Amniotic epithelial cell (primary cell): ENCODE measurements at places on chromosomes 1 and 21.

DNA sequence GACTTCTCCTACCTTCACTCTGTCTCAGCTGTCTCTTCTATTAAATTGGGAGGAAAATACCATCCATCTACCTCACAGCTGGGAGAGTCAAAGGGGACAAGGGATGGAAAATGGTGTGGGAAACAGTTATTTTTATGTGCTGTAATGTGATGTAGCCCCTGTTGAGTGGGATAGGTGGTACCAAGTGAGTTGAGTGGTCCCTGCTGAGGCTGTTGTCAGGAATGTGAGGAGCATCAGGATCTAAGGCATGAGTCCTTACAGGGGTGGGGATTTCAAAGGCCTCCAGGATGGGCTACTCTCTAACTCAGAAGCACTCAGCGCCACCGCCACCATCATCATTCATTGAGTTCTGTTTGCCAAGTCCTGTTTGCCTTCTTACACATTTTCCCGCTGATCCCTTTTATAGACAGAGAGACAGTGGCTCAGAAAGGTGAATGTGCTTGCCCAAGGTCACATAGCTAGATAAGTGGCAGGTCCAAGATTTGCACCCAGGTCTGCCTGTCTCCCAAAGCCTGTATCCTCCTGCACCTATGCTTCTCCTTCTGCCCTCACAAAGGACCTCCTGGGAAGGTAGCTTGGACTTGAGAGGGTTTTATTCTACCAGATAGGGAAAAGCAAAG, 4.6 kb upstream of the ID3 start:
- no peak for DNase-seq

DNA sequence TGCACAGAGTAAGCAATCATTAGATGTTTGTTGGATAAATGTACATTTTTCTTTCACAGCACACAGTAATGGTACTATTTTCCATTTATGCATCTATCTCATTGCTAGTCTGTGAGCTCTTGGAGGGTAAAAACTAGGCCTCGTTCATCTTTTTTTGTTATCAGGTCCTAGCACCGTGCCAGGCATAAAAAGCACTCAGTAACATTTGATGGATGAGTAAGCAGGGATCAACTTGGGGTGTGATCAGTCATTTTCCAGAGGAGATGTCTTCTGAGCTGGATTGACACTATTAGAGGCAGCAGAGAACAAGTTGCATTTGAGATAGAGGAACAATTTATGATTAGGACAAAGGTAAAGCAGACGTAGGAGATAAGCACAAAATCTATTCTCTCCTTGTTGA, 4.3 kb upstream of the VTCN1 start:
- no peak for DNase-seq

DNA sequence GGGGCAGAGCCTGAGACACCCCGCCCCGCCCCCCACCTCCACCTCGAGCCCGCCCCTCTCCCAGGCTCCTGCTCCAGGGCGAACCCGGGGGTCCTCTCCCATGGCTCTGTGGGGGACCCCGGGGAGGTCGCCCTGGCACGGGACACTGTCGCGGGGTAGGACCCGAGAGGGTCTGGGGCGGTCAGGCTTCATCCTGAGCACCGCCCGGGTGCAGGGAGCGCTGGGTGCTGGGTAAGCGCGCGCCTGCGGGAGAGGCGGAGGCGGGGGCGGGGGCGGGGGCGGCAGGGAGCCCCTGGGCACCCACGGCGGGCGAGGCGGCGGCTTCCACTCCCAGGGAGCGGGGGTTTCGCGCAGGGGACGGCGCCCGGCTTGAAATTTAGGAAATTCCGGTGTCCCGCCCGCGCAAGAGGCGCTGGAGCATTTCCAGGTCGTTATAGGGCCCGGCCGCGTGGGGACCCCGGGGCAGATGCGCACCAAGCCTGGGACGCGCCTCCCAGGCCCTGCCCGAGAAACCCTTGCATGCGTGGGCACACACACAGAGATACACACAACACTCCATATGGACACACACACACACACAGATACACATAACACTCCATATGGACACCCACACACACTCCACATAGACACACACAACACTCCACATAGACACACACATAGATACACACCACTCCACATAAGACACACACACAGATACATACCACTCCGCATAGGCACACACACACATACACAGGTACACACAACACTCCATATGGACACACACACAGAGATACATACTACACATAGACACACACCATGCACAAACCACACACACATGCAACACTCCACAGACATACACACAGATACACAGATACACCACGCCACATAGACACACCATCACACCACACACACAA, 48.7 kb upstream of the SLC19A1 start:
- DNase-seq: no peak

- DNase-seq: peak; percentile 27
Measured at GRCh38 chr1:44652445-44653106, 21.7 kb downstream of the TMEM53 start.

DNA sequence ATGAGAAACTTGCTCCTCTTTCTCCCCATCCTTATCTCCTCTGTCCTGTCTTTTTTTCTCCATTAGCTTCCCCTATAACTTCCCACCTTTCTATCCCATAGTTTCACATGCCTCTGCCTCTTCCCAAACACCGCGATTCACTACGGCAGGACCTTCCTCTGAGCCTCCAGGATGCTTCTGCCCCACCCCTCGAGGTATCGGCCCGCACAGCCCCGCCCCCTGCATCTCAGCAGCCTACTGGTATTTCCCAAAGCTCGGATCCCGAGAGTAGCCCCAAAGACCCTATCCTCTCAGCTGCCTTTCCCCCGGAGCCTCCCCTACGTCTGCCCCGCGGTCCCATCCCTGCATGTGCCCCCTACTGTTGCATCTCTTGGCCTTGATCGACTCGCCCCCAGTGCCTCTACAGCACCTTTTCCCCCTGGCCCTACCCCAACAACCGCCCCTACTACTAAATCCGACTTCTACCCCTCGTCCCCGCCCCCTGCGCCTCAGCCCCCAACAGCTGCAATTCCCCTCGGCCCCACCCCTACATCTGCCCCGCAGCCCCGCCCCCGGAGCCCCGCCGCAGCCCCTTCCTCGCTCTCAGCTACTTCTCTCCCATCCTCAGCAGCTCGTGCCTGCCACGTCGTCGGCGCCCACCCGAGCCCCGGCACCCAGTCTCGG, 512 bp downstream of the PIAS3 start:
- peak; percentile 17 for DNase-seq

- DNase-seq: no peak
Measured at GRCh38 chr1:62025154-62025553, 169.5 kb upstream of the L1TD1 start.

GRCh38 chr1:14605945-14606344, 7.5 kb downstream of the KAZN start:
- no peak for DNase-seq

DNA sequence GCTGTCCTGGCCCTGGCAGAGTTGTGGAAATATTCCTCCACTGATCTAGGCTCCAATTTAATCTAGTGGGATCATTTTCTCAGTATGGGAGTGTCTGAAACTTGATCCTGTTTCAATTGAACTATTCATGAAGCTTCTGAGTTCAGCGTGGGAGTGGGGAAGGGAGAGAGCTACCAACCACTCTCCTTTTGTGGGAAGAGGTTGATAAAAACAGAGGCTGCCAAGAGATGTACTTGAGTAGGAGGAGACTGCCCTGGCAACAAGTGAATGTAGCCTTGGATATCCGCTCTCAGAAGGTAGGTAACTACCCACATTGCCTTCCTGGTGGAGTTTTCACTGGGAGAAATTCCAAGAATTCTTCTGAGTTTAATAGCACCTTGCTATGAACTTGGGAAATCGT, at the start of gene CTXND2:
Gene CTXND2 (plus strand): TSS at position 119 of the 400 bp plus-strand sequence. CDS start 25,179 bp downstream, outside the sequence.
- DNase-seq: peak; percentile 97

- DNase-seq: no peak
Measured at GRCh38 chr1:19809044-19809750, 5.9 kb downstream of the RNF186 start.

DNA sequence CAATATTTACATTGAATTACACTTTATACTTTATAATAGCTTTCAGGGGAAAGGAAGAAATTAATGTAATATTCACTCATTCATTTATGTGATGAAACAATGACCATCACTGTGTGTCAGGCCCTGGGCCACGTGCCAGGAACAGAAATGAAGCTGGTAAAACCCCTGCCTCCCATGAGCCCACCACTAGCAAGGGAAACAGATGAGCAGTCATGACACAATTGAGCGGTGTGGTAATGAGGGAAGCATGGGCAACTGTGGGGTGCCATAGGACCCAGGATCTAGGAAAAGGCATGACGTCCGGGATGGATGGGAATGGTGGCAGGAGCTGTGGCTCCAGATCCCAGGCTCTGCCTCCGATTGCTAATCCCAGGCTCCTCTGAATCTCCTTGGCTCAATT, 17.0 kb upstream of the SLC5A9 start:
- DNase-seq: peak; percentile 10

DNA sequence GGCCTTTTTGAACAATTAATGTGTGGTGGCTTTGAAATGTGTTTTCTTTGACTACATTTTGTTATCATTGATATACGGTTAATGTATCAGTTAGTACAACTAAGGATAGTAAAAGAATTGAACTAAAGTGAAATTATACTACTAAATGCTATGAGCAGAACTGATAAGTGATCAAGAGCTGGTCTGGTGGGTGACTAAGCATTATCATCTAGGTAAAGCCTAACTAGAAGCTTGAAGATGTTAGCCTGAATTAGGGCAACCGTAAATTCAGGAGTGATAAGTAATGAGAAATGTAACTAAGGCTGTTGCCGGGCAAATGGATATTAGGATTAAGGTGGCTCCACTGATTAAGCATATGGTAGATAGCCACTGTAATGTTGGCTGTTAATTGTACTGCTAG, 16.0 kb upstream of the GCLM start:
- DNase-seq: no peak

DNA sequence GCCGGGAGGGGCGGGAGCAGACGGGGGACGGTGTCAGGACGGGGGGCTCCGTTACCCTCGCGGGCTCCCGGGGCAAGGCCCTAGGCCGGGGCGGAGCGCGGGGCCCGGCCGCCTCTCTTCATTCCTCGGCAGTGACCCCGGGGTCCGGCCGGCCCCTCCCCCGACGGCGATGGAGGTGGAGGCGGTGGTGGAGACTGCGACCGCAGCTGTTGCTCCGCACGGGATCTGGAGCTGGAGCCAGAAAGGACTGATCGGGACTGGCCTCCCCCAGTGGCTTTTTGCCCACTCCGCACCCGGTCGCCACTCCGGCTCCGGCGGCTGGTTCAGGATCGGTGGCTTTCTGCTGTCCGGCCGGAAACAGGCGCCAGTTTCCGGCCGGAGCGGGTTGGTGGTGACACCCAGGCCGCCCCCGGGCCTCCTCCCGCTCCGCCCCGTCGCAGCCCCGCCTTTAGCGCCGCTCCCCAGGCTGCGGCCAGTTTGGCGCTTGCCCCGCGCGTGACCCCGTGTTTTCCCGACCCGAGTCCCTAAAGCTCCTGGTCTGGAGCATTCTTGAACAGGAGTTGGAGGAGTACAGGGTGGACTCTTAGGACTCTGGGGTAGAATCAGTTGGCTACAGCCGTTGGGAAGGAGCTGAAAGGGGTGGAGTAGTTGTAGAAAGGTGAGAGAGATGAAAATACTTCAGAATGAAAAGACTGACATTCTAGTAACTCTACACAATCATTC, at the start of gene OTUD7B:
Gene OTUD7B (minus strand): TSS at position 334 of the 723 bp plus-strand sequence. CDS start 33,216 bp downstream, outside the sequence.
- DNase-seq: peak; percentile 82

DNA sequence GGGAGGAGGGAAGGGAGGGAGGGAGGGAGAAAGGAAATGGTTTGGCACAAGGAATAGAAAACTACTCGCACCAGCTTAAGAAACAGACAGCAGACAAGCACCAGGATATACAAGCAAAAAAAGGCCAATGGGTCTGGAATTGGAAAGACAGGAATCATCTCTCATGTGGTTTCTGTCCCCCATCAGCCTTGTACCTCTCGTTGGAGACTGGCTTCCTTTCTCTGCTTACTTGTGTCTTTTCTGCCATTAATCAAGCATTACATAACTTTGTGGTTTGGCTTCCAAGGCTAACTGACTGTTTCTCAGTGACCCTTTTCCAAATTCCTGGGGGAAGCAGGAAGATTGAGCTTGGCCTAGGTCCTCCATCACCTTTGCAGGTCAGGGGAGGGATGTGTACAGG, 11.8 kb upstream of the RALGPS2 start:
- DNase-seq: peak; percentile 47

DNA sequence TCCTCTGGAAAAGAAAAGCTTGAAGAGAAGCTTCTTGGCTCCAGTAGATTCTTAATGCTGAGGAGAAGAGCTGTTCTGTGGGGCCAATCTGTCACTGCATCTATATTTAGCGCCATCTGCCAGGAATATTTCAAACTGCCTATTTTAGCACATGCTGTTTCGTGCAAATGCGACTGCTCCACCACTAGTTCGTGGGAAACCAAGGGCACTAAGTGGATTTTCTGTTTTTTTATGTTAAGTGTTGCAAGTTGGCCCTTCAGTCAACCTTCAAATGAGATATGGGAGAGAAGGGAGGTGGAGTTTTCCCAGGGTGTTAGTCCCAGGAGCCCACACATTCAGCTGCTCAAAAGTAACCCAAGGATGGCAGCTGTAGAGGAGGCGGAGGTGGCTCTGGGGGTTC, 91.9 kb downstream of the TSEN15 start:
- DNase-seq: peak; percentile 37

- peak; percentile 89 for DNase-seq
Measured at GRCh38 chr1:88985032-88985431, 7.4 kb downstream of the KYAT3 start.

- no peak for DNase-seq
Measured at GRCh38 chr21:41730367-41730765, 36.5 kb downstream of the RIPK4 start.

DNA sequence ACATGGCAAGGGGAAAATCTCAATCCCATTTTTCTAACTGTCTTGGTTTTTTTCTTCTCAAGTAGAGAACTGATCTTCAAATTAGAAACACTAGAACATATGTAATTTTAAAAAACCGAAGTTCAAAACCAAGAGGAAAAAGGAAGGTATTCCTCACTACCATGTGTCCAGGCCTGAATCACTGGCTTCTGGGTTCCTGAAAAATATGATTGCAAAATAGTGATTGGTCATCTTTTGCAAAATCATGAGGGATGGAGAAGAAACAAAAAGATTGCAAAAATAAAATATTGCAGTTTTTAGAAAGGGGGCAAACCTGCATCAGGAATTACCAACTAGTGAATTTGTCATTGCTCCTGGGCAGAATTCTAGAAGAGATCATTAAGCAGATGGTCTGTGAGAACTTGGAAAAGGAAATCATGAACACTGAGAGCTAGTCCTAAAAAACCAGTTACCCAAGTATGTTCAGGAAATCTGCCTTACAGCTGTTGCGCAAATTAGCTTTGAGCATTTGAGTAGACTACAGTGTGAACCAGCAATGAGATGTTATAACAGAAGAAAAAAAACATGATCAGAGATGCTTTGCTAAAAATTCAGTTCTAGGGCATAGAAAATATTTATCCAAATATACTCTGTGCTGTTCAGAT, 49.4 kb downstream of the SPATA46 start:
- peak; percentile 64 for DNase-seq

DNA sequence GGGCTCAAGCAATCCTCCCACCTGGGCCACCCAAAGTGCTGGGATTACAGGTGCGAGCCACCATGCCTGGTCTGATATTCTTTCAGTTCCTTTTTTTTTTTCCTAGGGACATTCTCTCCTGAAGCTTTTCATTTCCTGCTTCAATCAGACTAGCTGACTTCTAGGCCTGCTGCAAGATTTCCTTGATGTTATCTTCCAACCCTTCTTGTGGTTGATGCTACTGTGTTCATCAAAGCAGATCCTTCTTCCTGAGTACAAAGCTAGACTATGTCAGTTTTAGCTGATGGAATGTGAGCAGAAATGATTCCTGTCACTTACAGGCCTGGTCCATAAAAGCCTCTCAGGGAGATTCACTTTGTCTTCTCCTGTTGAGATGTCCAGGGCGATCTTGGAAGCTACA, 146.4 kb downstream of the CDC7 start:
- peak; percentile 5 for DNase-seq

GRCh38 chr1:39952359-39953110, 2.4 kb upstream of the MFSD2A start:
- peak; percentile 72 for DNase-seq

GRCh38 chr1:48536477-48536876, 64.5 kb upstream of the SPATA6 start:
- no peak for DNase-seq
